Endodermal cell (in vitro differentiated cells): ENCODE measurements at places on chromosomes 12 and 14. TPM values are rescaled to one million over a fixed set of nuclear protein-coding genes. Genes with fewer than 3 reads are reported as not detected.

DNA sequence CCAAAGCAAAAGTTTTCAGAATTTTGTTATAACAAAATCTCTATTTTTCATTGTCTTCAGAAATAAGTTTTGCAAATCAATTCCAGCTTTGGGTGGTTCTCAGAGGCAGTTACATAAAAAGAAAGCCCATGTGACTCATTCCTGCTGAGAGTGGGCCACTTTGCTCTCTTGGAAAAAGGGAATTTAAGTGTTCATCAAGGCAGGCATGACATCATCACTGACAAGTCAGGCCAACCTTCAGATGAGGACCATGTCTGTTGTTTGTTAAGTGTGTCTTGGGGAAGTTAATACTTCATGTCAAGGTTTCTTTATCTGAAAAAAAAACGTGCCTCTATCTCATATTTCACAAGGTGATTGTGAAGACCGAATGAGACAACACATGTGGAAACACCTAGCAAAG, 519.8 kb upstream of the TMPO start:
- DNase-seq = no peak

GRCh38 chr12:124441443-124442194, 125.8 kb downstream of the NCOR2 start:
- DNase-seq = no peak

DNA sequence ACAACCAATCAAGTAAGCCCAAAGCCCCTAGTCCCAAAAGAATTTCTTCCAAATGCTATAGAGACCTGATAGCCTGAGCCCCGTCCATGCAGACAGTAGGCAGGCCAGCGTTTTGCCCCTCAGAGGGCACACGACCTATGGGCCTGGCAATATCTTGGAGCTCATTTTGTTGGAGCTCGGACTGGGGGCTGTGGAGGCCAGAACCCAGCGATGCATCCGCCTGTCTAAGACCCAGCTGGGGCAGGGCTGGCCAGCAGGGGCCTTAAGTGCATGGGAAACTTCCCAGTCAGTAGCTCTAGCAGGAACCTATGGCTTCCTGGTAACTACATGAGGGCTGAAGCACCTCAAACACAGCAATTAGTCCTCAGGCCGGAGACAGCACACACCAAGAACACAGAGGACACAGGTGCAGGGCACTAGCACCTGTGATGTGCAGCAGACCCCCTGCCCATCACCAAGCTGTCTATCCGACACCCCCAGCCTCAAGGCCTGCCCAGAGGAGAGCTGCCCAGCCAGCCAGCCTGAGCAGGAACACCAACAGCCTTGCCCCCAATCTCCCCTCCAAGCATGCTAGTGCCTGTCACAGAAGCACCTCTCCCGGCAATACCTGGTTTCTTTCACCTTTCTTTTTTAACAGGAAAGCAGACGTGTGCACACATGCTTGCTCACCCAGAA, 50.8 kb downstream of the ARL6IP4 start:
- DNase-seq = no peak

- DNase-seq = peak; percentile 51
Observed at GRCh38 chr14:57362361-57362760, 28.0 kb upstream of the NAA30 start.

DYRK4 gene
- total RNA-seq = 10.9 to 13.6 TPM (median 13.1 TPM) in 3 replicates

CCNK gene
- 71.6 and 77.1 TPM in 2 replicates for total RNA-seq

- no peak for DNase-seq
Observed at GRCh38 chr14:57391517-57392195, 1.3 kb downstream of the NAA30 start.
